ENCODE measurements at places on chromosomes 12 and 14.
A peak's percentile ranks its signal among the peaks of the same experiment; 100 is the strongest.

DNA sequence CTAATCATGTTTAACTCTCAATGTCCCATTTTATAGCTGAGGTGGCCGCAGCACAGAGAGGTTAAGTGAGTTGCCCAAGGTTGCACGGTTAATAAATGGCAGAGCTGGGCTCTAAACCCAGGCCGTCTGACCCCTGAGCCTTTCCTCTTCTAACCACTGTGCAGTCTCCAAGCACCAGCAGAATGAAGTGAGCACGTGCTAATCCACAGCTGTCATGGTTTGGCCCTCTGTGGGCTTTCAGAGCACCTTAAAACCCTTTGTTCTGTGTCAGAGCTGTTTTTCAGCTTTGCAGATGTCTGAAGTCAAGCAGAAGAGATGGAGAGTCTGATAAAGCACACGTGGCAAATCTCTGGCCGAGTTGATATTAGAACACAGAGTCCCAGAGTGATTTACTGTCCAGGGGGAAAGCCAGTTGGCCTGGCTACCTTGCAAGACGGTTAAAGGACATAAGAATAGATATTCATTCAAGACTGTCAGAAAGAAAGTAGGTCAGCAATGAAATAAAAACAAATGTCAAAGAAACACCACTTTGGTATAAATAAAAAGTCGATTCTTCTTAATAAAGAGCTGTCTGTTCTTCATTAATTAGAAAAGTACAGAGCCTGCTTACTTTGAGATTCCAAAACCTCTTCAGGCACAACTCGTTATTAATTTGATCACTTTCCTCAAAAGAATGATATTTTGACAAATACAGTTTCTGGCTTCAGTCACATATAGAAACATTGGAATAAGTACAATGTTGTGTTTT is 107.3 kb downstream of the CRADD start:
- DNase-seq = no peak

DNA sequence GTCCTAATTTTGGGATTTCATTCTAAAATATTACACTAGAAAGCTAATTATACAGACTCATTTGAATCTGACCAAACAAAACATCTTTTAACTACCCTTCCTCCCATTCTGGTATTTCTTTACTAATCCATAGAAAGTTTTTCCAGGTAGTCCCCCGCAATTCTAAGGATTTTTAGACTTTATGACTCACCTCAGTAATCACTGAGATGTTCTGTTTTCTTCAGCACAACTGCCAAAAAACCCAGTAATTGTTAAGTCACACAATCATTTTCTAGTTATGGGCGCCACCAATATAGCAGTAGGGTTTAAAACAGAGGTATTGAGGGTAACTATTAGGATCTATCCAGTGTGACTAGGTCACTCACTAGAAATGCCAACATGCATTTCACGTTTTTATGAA is 1.6 kb upstream of the ARID4A start:
- DNase-seq = no peak

- no peak for DNase-seq
Measured at GRCh38 chr14:20667957-20668356, 16.4 kb upstream of the RNASE4 start.

- DNase-seq = no peak
Measured at GRCh38 chr14:33504246-33505099, 446.4 kb downstream of the EGLN3 start.

DNA sequence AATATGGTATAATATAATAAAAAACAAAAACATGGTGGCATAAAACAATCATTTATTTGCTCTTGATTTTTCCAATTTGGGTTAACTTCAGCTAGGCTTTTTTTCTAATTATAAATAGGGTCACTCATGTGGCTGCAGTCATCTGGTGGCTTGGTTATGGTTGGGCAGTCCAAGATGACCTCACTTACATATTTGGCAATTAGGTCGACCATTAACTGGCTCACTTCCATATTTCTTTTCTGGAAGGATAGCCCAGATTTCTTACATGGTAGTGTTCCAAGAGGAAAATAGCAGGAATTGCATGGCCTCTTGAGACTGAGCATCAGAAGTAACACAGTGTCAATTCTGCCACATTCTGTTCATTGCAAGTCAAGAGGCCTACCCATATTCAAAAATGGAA is 153.4 kb downstream of the FUT8 start:
- DNase-seq = no peak

DNA sequence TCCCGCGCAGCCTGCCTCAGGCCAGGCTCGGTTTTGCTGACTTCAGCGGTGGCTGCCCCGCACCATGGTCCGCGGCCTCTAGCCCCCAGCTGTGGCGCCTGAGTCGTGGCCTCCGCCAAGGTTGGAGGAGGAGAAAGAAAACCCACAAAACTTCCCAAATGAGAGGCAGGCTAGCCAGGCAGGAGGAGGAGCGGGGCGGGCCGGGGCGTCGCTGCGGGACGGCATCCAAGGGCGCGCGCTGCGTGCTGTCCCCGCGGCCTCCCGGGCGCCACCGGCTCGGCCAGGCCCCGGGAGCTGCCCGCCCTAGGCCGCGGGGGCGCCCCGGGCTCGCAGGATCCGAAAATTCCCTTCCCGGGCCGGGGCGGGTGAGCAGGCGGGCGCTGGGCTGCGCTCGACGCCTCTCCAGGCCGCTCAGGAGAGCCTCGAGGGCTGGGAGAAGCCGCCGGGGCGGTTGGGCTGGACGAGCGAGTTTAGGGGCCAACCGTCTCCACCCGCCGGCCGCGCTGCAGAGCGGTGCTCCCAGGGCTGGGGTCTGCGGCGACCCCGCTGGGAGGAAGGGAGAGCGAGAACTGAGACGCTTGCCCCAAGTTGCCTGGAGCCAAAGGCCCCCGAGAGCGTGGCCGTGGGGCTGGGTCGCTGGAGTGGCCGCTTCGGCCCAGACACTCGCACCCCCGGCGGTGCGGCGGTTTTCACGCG is at the start of gene EFS:
Gene EFS (minus strand): TSS at position 137 of the 696 bp plus-strand sequence. CDS start 147 bp downstream, outside the sequence.
- peak; percentile 84 for DNase-seq

- peak; percentile 67 for DNase-seq
Measured at GRCh38 chr14:35046751-35047536, 872 bp downstream of the FAM177A1 start.

DNA sequence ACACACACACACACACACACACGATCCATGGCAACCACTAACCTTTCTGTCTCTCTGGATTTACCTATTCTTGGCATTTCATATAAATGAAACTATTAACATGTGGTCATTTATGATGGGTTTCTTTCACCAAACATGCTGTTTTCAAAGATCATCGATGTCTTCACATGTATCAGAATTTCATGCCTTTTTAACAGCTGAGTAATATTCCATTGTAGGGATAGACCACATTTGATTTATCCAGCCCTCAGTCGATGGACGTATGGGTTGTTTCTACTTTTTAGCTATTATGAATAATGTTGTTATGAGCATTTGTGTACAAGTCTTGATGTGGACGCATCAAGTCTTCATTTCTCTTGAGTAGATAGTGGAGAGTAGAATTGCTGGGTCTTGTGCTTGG is 56.5 kb downstream of the MVK start:
- no peak for DNase-seq
